ENCODE measurements at places on chromosomes 6 and 20.

- DNase-seq = no peak
These were observed 393.5 kb downstream of the NKAIN2 start for GRCh38 chr6:124197148-124197547.

- no peak for DNase-seq
These were observed 79.8 kb downstream of the KIF13A start for GRCh38 chr6:17907406-17908229.

- DNase-seq = no peak
These were observed 64.2 kb upstream of the BTN3A2 start for GRCh38 chr6:26300828-26301227.

DNA sequence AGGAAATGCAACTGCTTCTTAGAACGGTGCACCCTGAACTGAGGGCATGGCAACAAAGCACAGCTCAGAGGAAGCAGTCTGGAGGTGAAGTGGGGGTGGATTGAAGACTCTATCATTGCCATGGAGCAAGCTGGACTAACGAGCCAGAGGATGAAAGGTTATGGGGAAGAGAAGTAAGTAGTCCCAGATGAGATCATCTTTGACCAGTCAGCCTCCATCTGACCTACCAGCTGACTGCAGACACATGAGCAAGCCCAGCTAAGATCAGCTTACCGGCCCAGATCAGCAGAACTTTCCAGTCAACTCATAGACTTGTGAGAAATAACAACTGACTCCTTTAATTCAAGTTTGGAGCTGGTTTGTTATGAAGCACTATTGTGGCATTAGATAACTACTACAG, 9.1 kb upstream of the JAG1 start:
- no peak for DNase-seq

DNA sequence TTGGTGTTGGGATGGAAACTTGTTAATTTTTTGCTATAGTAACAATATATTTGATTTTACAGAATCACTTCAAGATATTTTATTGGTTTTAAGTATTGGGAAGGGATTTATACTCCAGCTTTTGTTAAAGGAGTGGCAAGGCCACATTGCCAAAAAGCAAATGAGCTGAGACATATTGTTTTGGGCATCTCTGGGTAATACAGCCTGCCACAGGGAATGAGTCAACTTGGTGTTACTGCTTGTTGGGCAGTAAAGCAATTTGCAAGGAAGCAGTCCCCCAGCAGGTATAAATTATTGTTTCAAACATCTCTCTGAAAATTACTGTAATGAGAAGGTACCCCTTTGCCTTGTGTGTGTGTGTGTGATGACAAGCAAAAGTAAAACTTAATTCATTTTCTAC, 868.3 kb upstream of the FLRT3 start:
- no peak for DNase-seq

DNA sequence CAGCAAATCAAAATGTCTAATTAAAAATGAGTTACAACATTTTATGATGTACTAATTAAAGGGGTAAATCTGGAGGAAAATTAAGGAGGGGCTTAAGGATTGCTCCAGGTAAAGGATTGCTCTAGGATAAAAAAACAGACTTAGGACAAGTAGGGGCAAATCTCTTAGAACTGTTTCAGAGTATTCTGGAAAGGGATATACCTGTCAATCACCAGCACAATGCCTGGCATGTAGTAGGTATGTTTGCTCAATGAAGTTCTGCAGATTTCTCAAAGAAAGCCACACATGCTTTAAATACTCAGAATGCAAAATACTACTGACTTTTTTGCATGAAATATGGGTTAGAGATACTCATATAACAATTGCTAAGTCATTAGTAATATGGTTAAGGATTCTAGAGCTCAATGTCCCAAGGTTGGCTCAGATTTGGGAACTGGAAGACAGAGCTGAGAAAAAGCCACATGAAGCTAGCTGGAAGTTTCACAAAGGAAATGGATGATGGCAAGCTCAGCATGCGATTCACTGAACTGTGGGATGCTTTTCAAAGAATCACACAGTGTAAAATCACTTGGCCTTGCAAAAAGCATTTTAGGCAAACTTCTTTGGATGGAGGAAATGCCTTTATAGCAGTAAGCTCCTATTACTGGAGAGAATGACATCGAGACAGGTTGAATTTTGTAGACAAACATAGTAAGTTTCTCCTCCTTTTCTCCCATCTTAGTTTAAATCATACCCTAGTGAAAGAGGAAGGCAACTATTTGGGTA, 72.8 kb downstream of the MAP3K5 start:
- no peak for DNase-seq

DNA sequence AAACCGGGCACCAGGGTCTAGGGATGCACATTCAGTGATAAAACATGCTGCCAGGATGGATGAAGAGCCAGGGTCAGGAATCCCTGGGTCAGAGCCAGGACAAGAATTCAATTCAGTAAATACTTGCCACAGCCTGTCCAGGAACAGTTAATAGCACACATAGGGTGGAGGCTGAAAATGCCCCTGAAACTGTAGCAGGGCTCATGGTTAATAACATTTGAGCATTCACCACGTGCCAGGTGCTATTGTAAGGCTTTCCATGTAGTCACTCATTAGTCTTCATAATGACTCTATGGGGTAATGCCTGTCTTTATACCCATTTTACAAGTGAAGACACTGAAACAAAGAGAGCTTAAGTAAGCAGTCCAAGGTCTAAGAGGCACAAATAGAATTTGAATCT, 296.3 kb downstream of the LRFN2 start:
- no peak for DNase-seq

DNA sequence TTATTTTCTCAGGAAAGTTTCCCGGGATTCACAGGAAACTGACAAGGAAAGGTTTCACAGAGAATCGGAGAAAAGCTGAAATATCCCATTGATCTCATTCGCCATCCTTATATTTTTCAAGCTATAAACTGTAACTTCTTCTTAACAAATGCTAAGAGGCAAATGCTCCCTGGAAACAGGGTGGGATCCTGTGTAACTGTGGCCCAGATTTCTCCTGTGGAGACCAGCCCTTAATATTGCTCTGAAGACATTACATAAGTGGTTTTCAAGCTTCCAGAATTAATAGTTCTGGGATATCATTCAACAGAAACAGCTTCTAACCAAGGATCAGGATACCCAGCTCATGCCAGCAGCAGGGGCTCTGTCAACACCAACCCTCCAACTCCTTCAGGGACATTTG, 69.2 kb downstream of the THBS2 start:
- no peak for DNase-seq

- DNase-seq = no peak
These were observed 65.2 kb downstream of the THBS2 start for GRCh38 chr6:169188475-169188874.

- DNase-seq = no peak
These were observed 69.1 kb downstream of the MYB start for GRCh38 chr6:135250234-135250633.

DNA sequence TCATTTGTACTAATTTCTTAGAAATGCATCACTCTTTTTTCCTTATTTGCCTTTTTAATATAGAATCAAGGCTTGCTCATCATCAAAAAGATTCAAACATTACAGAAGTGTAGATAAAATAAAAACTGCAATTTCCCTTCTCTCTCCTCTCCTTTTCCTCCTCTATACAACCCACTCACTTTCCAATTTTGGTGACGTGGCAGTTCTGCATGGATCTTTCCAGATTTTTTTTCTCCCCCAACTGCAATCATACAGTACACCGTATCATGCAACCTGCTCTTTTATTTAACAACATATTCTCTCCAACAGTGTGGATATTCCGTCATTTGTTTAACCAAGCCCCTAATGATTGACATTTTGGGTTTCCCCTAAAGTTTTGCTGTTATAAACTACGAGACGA, 140.5 kb downstream of the BFSP1 start:
- DNase-seq = no peak

DNA sequence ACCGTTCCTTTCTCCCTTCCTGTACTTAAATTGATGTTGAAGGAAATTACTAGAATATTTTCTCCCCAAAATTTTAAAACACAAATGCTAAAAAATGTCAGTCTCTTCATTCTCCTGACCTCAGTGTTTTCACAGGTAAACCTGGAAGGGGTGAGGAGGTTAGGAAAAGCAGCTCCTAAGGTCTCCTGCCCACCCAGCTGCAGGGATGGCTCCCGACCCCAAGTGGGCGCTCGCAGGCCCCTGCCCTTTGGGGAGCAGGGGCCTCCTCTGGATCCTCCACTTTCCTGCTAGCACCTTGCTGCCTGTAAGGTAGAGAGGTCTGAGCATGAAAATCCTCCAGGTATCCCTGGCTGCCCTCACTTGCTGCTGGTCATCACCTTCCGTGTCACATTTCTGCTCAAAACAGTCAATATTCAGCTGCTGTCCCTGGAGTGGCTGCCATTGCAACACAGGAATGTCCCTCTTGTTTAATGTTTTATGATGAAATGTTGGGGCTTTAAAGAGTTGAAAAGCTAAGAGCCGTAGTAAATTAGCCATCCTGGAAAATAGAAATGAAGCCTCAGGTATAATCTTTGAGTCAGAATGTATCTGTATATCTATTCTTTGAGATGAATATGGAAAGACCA, 10.9 kb upstream of the HSP90AB1 start:
- no peak for DNase-seq

GRCh38 chr20:21698494-21699215, 6.8 kb upstream of the PAX1 start:
- no peak for DNase-seq

- DNase-seq = no peak
These were observed 67.6 kb downstream of the SLC22A2 start for GRCh38 chr6:160190973-160191372.

DNA sequence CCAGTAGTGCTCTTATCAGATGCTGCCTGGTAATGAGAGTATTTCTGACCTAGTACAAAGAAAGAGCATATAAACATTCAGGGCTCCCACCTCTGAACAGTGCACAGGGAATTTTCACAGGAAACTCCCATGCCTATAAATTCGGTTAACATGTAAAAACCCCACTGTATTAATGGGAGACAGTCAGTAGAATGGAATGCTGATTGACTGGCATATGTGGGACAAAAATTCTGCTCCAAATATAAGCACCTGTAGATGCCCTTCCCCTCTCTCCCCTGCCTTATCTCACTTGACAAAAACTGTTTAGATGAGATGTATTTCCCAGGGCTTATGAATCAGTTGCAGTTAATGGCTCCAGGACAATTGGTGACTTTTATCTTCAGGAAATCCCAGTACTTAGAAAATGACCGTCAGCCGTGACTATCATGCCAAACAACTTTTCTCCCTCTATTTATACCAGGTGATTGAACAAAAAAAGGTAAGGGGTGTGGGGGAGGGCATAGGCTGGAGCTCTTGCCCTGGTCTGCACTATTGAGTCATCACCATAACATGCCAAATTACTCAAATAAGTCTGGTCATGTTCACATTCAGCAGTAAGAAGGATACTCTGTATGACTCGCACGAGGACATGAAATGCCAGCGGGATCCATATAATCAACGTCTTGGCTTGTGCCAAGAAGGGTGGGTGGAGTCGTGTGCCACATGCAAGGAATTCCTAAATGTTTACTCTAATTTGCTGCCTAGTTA, 176.4 kb upstream of the BMP2 start:
- no peak for DNase-seq

DNA sequence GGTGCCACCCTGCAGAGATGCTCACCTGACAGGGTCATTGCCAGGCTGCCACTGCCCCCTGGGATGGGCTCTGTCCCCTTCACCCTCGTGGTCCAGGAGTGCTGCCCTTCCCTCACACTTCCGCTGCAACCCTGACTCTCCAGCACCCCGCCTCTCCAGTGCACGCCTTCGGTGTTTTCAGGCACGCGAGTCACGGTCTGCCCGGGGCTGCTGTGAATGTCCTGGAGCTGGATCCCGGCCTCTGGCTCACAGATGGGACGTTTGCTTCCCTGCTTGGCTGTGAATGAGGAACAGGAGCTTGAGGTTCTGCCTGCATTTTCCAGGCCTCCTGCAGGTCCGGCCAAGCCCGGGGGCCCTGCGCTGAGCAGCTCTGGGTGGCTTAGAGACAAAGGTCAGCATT, 343.4 kb downstream of the SMOC2 start:
- DNase-seq = no peak

GRCh38 chr6:132607544-132608233, 16.4 kb downstream of the TAAR2 start:
- no peak for DNase-seq

DNA sequence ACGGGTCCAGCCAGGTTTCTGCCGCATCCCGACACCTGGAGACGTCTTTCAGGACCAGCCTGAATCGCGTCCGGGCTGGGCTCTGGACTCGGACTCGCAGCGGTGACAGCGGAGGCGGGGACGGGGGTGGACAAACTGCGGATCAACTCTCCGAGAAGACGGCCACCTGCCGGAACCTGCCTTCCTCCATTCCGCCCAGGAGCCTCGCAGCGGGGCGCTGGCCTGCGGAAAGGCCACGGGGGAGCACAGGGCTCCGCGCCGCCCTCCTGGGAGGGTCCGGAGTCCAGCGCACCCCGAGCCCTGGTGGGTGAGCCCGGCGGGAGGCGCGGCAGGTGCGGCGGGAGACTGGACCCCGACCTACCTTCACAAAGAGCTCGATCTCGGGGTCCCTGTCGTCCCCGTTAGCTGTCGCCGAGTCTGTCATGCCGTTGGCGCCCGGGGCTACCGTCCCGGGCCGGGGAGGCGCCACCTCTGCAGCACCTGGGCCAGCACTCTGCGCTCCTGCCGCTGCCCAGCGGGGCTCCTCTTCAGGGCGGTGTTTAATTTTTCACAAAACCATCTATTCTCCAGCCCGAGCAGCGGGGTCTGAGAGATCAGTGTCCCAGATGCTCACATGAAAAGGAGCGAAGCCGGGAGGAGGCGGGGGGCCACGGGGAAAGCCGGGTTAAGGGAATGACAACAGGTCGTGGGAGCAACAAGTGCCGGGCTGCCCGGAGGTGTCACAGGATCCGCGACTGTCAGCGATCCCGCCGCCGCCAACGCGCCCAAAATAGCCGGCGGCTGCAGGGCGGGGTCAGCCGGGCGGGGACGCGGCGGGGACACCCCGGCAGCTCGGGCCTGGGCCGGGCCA, at the start of gene CLIC5:
CLIC5 (minus strand) TSS at position 742 of the 850 bp plus-strand sequence; CDS start at position 424, 318 bp downstream.
- DNase-seq = no peak

DNA sequence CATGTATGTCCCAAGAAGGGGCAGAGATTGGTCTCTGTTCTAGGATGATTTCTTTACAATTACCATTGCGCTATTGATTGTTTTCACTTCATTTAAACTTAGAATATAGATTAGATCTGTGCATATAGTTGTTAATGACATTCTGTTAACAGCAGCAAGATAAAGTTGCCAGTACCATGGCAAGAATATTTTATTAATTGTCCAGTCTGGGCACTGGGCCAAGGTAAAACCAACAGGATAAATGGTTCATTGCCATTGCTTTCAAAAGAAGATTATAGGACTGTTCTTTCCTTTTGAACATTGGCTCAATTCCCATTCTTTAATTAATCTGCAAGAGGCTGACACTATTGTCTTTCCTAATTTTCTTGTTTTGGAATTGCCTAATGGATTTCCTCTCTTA, 592.4 kb downstream of the RFPL4B start:
- DNase-seq = no peak

DNA sequence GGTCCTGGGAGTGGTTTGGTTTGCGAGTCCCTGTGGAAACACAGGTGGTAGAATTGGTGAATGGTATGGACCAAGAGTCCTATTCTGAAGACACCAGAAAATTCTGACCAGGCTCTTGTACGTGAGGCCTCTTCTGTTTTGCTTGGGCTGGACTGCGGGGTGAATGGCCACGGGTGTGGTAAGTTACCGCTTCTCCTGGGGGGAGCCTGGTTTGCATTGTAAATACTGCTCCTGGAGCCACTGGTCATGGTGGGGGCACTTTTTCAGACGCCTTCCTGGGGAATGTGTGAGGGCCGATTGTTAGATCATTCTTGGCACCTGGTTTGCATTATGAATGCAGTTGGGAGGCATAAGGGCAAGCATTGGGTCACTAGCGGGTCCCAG, 25.4 kb upstream of the EPB41L1 start:
- DNase-seq = no peak

All from stimulated activated CD8-positive, alpha-beta memory T cell treated with anti-CD3 and anti-CD28 coated beads, Interleukin-7, amount 100 ng/mL, for 24 hours (primary cell).